SJSA1 (cell line): ENCODE measurements at places on chromosomes 13 and 19. TPM values are rescaled to one million over a fixed set of nuclear protein-coding genes. Genes with fewer than 3 reads are reported as not detected.

DNA sequence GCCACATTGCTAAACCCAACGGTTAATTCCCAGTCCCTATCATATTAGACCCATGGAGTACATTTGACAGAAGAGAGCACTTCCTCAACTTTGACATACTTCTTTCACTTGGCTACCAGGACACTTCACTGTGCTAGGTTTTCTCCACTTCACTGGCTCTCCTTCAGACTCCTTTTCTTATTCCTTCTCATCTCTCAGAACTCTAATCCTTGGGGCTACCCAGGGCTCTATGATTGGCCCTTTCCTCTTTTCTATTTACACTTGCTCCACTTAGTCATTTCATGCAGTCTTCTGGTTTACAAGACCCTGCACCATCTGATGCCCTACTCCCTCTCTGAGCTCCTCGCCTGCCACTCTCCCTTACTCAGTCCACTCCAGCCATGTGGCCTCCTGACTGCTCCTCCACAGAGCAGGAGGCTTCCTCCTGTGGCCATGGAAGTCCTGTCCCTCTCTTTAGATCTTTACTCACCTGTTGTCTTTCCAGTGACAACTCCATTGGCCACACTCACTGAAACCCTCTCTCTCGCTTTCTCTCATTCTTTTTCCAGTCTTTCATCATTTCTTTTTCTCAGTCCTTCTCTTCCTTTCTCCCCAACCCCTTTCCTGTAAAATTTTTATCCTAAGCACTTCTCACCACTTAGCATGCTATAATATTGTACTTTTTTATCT is 90.4 kb downstream of the TBC1D4 start:
- DNase-seq, result no peak

DNA sequence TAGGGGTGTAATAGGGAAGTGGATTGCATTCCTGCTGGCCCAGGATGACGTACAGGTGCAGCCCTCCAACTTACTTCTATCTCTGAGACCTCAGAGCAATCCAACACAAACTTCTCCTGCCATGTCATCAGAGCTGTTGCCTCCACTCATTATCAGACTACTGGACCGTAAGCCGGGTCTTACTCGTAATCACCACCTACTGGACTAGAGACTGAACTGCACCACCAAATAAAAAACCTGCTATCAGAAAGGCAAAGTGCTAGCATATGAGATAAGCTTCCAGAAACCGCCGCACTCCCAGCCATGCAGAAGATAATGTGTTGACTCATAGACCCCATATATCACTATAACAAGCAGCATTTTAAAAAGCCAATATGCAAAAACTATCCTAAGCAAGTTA is 102.0 kb downstream of the SLITRK1 start:
- no peak for DNase-seq

DNA sequence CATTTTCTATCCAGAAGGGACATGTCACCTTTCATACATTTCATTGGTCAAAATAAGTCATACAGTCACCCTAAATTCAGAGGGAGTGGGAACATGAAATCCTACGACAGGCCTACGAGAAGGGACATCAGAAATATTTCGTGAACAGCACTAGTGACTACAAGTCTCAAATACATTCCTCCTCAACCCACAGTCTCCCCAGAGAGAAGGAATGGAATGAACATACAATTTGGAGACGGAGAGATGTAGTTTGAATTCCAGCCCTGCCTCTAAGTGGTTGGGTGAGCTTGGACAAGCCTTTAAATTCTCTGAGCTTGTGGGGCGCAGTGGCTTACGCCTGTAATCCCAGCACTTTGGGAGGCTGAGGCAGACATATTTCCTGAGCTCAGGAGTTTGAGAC is 9.9 kb downstream of the SERTM1 start:
- no peak for DNase-seq

DNA sequence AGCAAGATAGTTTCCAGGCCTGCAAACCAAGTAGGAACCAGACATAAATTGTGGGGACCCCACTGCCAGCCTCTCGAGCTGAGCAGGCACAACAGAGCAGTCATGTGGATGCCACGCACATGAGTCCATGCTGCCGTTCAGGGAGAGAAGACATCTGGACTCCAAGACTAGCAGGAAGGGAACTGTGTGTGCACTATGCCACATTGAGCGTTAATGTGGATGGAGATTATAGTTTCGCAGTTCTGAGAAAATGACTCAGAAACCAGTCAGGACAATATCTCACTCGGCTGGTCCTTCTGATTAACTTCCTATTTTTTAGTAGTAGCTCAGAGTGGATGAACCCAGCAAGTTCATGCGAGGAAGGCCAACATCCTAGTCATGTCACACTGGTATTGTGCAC is 124.9 kb downstream of the CRYL1 start:
- DNase-seq, result no peak

DNA sequence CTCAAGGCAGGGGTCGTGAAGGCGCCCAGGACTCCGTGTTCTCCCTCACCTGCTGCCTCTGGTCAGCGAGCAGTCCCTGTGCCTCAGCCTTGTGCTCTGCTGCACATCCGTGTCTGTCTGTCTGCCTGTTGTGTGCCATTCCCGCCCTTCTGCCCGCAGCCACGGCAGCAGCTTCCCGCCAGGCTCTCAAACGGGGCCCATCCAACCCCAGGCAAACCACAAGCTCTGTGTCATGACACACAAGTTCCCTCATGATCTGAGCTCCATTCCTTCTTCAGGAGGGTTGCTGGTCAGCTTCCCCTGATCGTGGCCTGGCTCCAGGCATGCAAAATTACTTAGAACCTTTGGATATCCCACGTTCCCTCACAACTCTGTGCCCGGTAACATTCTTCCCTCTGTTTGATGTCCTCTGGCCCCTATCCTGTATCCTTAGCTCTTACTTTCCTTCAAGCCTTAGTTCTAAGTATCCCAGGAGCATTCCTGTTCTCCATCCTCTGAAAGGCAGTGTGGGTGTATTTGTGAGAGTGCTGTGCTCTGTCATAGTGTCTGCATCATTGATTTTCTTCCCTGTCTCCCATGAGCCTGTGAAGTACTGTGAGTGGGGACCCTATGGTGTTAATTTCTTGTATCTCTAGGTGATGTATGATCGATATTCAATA is 3.2 kb downstream of the GPR183 start:
- DNase-seq, result no peak

- no peak for DNase-seq
These were observed 5.6 kb upstream of the LATS2 start for GRCh38 chr13:21066946-21067345.

PRTN3 gene
- not detected in 2 replicates for total RNA-seq

IFI30 gene
- total RNA-seq, result 2.7 TPM in 1 of 2 replicates, not detected in the other

OR10H1 gene
- not detected in 2 replicates for total RNA-seq
